GM19239 (cell line): ENCODE measurements at places on chromosomes 1 and 21.

DNA sequence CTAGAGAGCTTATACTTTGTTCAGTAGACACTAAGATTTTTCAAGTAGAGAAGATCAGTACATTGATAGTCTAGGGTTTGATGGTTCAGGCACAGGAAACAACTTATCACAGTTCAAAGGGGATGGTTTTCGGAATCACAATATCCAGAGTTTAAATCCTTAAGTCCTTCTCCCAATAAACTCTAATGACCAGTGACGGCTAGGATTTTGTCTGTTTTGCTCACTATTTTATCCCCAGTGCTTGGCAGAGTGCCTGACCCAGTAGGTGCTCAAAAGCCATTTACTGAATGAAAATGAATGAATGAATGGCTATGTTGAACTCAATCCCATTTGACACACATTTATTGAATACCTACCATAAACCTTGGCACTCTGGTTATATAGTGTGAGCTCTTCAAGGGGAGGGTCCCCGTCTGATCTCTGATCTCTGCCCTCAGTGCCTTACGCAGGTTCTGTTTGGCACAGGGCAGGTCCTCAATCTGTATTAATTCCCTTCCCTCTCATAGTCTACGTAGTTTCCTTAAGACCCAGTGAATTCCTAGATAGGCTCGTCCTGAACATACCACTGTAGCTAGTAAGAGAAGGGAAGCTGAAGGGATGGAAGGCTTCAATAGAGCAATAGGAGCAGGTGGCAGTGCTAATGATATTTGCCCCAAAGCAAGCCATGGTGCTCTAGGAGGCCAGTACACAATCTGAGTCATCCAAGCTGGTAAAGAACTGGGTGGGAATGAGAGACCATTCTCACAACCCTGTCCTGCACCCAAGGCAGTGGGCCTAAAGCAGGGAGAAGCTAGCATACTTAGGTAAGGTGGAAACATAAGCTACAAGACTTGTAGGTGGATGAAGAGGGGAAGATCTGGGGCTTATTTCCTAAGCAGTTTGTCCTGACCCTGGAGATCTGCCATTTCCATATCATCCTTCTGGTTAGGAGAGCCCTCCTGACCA is 53.4 kb downstream of the DMAP1 start:
- DNase-seq, result no peak

- DNase-seq, result peak; percentile 40
These were observed 132.9 kb upstream of the DPYD start for GRCh38 chr1:98053471-98054366.

- DNase-seq, result no peak
These were observed 43.2 kb downstream of the GDAP2 start for GRCh38 chr1:117886101-117886795.

DNA sequence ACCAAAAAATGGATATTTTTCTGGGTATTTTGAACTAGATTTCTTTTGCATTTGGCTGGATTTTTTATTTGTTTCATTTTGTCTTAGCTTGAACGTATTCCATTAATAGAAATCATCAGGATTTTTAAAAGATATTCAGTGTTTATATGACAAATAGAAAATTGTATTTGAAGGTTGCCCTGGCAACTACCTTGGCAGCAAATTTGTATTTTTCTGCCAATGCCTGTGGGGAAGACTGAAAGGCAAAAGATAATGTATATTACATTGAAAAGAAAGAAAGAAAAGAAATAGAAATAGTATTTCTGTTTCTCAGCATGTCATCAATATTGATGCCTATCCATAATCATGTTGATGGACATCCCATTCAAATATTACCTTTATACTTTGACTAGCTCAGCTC is 16.8 kb downstream of the VCAM1 start:
- DNase-seq, result no peak

- no peak for DNase-seq
These were observed 182.7 kb upstream of the PTBP2 start for GRCh38 chr1:96538883-96539282.

- no peak for DNase-seq
These were observed 1.2 kb downstream of the ETV3 start for GRCh38 chr1:157137046-157137407.

- DNase-seq, result no peak
These were observed 44.8 kb upstream of the POU2F1 start for GRCh38 chr1:167175901-167176300.

GRCh38 chr1:112722601-112723510 is 7.7 kb upstream of the PPM1J start:
- DNase-seq, result no peak

- DNase-seq, result no peak
These were observed 202.8 kb downstream of the RYR2 start for GRCh38 chr1:237244778-237245177.

DNA sequence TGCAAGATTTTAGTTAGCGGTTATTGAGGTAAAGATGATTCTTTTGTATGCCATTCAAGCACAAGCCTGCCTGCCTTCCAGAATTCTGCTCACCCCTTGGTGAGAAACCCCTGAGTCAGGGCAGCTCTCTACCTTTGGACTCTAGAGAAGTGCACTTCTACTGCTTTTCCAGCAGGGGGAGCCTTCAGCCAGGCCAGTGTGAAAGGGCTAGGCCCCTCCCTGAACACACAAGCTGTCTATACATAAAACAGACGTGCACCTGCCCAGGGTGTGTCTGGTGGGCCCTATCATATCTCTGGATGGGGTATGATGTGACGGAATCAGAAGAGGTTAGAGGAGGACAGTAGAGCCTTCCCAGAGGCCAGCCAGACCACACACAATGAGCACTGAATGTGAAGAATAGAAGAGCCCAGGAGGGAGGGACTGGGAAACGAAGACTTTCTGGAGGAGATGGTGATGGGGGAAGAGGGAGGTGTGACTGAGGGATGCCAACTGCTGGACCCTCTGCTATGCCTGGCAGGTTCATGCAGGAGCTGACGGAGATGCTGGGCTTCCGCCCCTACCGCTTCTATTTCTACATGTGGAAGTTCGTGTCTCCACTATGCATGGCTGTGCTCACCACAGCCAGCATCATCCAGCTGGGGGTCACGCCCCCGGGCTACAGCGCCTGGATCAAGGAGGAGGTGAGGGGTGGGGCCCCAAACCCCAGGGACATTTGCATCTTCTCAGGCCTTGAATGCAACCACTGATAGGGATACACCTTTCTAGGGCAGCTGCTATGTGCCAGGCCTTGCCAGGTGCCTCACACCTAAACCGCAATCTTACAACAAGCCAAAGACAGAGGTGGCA is 13.0 kb upstream of the KCNC4 start:
- peak; percentile 92 for DNase-seq

DNA sequence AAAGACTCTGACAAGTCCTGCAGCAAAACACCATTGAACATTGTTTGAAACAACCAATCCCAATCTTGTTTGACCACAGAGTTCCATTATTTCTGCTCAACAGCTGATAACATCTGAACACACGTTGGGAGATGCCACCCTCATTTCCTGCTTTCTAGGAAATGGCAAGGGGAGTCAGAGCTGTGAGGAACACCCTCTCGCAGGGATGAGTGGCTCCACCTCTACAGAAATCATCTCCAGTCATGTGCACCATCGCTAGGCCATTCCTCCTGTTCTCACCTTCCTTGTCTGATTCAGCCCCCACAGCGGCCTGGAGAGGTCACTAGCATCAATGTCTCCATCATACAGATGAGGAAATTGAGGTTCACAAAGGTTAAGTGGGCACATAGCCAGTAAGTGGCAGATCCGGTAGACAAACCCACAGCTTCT is 22.4 kb upstream of the RUNX3 start:
- no peak for DNase-seq

- no peak for DNase-seq
These were observed 2.7 kb downstream of the CDKN2C start for GRCh38 chr1:50972766-50973165.

- no peak for DNase-seq
These were observed 201.7 kb downstream of the NUF2 start for GRCh38 chr1:163523375-163524029.

DNA sequence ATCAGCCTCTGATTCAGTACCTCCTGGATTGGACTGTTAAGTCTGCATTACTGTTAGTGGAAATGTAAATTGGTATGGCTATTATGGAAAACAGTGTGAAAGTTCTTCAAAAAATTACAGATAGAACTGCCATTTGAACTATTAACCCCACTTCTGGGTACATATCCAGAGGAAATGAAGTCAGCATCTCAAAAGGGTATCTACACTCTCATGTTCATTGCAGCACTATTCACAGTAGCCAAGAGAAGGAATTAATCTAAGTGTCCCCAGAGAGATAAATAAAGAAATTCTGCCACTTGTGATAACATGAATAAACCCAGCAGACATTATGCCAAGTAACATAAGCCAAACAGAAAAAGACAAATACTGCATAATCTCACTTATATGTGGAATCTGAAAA is 676.0 kb downstream of the PLA2G4A start:
- no peak for DNase-seq
